ENCODE measurements at places on chromosomes 6 and 20. TPM values are rescaled to one million over a fixed set of nuclear protein-coding genes. Genes with fewer than 3 reads are reported as not detected.

SLC2A4RG gene
- total RNA-seq, result 98.4 TPM

BTN1A1 gene
- not detected for total RNA-seq

MYB gene
- total RNA-seq, result 5.2 TPM

GPX5 gene
- not detected for total RNA-seq

IL17F gene
- 0.65 TPM for total RNA-seq

ZBP1 gene
- 11.7 TPM for total RNA-seq

RUNX2 gene
- 3.3 TPM for total RNA-seq

KCNQ5 gene
- 5.9 TPM for total RNA-seq

TRIM31 gene
- not detected for total RNA-seq

All from activated naive CD4-positive, alpha-beta T cell treated with anti-CD3 and anti-CD28 coated beads, Interleukin-2, amount 10 ng/mL, durations not matched to agents 5 hours and 36 hours (primary cell).